Stimulated activated CD4-positive, alpha-beta T cell treated with anti-CD3 and anti-CD28 coated beads, TNF-alpha, amount 100 ng/mL, for 24 hours (primary cell): ENCODE measurements at places on chromosomes 7 and 10.

DNA sequence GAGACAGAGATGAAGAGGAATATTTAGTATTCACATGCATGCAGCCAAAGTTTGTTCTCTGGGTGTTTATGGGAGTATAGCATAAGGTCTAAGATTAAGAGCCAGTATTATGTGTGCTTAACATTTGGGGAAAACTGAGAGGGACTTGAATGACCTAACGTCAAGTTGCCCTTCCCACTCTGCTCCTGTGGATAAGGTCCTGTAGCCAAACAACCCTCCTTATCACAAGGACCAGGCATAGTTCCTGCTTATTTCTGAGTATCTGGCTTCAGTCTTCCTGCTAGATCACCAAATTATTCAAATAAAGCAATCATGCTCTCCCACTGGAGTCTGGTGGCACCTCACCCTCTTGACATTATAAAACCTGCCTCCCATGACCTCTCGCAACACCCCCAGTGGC lies 137.9 kb upstream of the SEMA3E start:
- no peak for DNase-seq

DNA sequence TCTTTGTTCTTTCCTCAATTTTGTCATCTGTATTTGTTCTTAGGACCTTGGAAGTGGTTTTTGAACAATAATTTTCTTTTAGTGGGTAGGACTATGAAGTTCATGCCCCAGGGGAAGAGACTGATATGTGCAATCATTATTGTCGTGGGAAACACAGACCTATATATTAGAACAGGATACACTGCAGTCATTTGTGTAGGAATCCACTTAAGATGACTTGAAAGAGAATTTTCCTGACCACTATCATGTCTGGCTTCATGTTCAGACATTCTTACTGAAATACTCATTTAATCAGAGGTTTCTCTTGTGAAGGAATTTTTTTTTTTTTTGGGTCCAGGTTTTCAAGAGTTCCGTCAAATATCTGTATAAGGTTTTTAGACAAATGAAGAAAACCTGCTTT lies 163.6 kb downstream of the SUGCT start:
- DNase-seq: no peak

DNA sequence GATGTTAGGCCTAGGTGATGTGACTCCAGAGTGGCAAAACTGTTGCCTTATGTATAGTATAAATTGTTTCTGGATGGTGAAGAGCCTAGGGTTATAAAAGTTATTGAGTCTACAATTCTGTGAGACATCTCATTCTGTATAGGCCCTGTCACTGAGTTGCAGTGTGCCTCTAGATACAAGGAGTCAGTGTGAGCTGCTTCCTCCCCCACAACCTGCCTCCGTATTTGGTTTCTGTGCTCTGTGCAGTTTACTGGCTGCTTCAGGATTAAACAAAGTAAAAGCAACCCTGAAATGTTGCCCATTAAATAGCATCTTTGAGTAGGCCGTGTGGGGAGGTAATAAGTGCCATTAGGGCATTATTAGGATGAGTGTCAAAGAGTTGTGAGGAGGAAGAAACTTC lies 1.9 kb upstream of the IFRD1 start:
- DNase-seq: no peak

GRCh38 chr10:23146258-23146657 lies 45.9 kb upstream of the PTF1A start:
- no peak for DNase-seq

GRCh38 chr7:92953657-92954056 lies 117.3 kb upstream of the CDK6 start:
- DNase-seq: no peak

GRCh38 chr7:135919071-135919841 lies 57.9 kb downstream of the MTPN start:
- no peak for DNase-seq

DNA sequence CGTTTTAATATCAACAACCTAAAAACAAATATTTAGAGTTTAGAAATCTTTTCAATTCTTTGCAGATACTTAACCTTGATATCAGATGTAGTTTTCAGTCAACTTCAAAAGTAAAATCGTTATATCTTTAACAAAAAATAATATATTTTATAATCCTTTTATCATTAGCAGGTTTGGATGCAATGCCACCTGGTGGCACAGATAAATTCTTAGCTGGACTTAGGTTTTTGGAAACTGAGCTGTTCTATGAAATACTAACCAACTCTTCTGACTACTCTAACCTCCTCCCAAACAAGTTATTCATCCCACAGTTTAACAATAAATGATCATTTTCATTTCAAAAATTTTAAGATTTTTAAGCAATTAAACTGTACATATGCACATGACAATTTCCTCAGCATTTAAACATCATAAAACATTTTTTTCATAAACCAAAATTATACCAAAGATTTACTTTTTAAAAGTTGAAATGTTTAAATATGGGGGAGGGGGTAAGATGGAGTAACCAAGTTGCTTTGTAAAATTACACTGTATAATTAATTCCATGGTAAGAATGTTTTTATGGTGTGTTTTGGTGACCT lies 56.9 kb downstream of the HIBADH start:
- no peak for DNase-seq

- no peak for DNase-seq
Measured at GRCh38 chr10:69960606-69960987, 92.0 kb upstream of the MACROH2A2 start.

DNA sequence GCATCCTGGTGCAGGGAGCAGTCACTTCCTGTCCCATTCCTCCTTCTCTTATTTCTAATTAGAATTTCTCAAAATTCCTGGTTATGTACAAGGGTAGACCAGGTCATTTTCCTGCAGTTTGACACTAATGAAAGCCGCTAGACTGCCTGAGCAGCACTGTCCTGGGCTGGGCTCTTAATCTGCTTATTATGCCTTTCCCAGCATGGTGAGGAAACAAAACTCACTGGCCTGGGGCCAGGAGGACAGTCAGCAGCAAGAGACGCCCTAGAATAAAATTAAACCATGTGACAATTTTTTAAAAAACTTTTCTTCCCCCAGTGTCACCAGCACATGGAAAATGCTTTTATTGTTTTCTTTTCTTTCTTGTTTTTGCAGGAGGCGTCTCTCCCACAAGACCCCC lies 647.5 kb downstream of the TYW1 start:
- no peak for DNase-seq

GRCh38 chr7:28481091-28481926 lies 69.0 kb downstream of the CREB5 start:
- no peak for DNase-seq

DNA sequence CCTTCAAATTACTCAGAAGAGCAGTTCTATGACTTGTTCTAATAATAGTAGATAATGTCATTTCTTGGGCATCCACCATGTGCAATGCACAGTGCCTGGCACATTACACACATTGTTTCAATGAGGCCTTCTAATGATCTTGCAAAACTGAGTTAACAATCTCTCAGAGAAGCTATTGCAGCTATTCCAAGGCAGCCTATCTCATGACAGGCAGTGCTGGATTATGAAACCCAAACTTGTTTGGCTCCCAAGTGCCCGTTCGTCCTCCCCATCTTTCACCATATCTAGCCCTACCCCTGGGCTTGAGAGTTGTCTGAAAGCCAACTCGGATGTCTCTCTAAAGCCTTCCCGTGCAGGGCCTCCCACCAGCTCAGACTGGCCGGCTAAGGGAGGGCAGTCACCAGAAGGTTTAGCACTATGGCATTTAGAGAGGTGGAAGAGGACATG lies 405.1 kb downstream of the PLXNA4 start:
- no peak for DNase-seq

DNA sequence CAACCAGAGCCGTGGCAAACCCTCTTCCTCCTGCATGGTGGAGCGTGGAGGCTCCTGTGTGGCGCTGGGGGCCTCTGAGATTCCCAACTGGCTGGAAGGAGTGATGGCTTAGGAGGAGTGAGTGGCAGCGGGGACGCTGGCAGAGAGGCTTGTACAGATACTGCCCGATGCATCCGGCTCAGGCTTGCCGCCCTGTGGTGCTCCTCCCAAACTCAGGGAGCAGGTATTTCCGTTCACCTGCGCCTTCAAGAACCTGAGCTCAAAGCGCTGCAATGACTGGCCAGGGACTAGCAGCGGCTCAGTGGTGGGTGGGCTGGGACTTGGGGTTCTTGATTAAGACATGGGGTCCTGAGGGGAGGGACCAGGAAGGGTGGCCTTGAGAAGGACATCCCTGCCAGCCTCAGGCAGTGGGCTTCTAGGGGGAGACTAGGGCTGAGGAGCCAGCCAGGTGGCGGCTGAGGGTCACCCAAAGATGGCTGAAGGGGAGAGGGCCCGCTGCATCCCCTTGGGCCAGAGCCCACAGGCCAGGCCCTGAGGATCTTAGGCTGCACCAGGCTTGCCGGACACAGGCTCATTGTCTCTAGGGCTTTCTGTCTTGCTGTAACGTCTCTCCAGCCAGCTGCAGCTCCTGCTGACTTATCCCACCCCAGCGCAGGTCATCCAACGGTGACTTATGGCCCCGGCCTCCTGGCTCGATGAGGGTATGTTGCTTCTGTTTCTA lies 3.2 kb downstream of the ZNF775 start:
- no peak for DNase-seq

- no peak for DNase-seq
Measured at GRCh38 chr7:23863209-23863787, 153.3 kb downstream of the STK31 start.

GRCh38 chr7:128065872-128066271 lies 34.6 kb upstream of the LRRC4 start:
- DNase-seq: no peak

GRCh38 chr7:151626422-151627115 lies 106.9 kb upstream of the RHEB start:
- DNase-seq: peak; percentile 16

DNA sequence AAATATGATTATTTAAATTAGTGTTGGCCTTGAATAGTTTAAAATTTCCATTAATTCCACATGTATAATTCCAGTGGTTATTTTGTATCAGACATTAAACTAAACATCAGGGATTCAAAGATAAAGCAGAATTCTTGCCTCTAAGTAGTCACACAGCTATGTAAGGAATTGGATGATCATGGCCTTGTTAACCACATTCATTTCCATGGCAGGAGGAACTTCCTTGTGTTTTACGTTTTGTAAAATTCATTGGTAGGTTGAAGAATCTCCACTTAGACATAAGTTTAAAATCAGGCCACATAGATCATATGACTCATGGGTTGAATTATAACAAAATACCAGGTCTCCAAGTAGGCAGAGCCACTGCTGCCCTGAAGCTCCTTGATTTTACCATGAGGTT lies 289.7 kb downstream of the PLXDC2 start:
- DNase-seq: no peak

DNA sequence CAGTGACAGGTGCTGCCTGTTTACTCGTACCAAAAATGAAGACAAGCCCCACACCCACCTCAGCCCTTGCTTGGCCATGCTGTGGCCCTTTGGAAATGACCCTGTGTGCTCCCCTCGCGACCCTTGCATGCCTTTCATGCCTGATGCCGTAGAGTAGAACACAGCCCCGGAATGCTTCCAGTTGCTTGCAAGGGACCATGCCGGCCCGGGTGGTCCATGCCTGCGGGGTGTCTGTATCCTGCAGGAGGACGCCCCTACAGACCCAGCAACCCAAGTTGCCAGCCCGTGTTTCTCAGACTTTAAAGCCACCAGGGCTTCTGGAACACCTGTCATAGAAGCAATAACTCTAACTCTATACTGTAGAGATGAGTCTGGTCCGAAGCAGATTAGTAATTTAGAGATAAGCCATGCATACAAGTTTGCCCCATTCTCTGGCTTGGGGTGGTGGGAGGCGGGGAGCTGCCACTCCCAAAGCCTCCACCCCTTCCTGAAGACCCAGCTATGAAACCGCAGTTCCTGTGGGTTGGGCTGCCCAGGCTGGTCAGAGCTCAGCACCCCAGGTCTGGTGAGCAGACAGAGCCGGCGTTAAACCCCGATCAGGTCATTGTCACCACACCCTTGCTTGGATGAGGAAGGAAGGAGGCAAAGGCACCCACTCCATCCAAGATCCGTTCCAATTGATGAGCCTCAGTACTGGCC lies 143.5 kb downstream of the ADCY1 start:
- DNase-seq: no peak

GRCh38 chr7:33420311-33420940 lies 291.1 kb downstream of the BBS9 start:
- DNase-seq: no peak

DNA sequence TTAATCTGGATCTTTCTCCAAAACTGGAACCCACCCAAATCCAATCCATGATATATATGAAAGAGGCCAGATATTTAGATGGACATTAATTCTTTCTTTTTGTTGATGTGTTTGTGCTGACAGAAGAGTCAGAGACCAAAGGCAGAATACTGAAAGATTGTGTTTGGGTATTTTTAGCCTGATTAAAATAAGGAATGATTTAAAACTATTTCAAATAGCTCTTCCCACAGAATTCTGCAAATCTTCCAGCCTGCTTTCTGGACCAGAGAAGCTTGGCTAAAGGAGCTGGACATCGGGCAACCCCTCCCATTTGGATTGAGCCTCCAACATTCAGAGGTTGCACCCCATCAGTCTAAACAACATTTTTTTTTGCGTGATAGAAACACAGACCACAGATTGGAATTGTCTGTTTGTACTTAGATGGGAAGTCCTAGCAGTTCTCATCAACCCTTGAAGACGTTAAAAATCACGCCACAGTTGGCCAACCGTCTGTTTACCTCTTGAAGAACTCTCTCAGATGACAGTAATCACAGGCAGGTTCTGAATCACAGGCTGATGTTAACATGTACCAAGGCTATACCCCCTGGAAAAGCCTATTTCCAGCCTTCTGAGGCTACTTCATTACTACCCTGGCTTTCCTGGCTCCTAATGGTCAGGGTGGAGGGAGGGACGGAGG lies 155.2 kb upstream of the NRP1 start:
- no peak for DNase-seq

GRCh38 chr7:142690554-142691182 lies 58.6 kb upstream of the PRSS1 start:
- no peak for DNase-seq

GRCh38 chr7:57487957-57488356 lies 38.0 kb downstream of the ZNF716 start:
- DNase-seq: no peak

- DNase-seq: no peak
Measured at GRCh38 chr10:1514681-1515080, 222.6 kb downstream of the ADARB2 start.

DNA sequence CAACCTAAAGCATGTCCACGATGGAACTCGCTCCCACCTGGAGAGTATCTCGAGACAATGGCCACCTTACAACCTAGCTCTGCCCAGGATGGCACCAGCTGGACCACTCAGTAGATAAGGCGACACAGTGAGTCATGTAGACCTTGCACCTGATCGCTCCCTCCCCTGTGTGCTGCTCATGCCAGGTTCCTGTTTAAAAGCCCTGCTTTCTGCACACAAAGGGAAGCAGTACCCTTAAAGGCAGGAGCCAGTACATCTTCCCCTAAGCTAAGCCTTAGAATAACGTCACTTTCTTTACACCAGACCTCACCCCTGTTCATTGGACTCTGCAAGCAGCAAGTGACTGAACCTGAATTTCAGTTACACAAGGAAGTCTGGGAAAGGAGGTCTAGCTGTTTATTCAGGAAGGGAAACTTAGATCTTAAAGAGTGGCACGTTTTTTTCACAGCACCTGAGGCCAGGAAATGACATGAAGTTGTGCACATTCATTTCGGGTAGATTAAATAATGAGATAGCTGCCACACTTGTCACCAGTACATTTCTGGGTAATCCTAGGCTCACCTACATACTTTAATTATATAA lies 117.9 kb downstream of the MTPAP start:
- no peak for DNase-seq
